ENCODE measurements at places on chromosomes 1 and 21.

- DNase-seq: no peak
These were observed 51.0 kb downstream of the ECE1 start for GRCh38 chr1:21239221-21239620.

GRCh38 chr1:6414443-6414844 lies 5.3 kb downstream of the HES2 start:
- no peak for DNase-seq

- no peak for DNase-seq
These were observed 13.5 kb downstream of the RUNX1 start for GRCh38 chr21:35035581-35035980.

DNA sequence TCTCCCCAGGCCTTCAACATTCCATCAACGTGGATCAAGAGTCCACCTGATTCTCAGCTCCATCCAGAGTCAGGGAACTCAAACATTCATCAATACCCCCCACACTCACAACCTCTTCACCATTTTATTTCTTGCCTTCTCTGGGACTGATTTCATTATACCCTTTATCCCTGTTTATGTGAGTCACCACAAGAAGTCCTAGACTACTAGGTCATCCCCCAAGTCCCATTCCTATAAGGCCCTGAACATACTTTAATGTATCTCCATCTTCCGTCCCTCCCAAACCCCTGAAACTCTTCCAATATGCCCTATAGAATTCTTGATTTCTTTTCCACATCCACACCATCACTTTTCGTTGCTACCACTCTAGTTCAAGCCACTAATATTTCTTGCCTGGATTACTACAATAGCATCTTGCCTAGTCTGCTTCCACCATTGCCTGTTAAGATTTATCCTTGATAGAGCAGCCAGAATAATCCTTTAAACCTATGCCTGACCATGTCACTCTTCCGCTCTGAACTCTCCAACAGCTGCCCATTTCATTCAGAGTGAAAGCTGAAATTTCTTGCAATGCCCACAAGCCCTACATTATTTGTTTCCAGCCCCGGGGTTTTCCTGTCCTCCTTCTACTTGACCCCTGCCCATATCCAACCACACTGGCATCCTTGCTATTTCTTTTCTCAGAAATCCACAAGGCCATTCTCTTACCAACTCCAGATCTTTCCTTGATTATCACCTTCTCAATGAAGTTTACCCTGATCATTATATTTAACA lies 9.4 kb upstream of the SAMD13 start:
- DNase-seq: no peak

DNA sequence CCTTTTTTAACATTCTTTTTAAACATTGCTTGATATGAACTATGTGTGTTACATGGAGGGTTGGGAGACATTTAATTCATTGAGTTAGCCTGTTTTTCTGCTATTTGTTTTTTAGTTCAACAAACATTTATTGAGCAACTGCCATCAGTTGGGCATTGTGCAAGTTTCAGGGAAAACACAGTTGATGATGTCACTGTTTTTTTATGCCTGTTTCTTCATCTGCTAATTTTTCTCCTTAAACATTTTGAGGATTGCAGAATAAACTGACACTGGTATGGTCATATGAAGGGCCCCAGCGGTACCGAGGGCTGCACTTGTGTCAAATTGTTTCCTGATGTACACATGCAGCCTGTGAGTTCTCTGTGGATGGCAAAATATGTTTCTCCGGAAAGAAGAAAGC lies 253.0 kb downstream of the FGGY start:
- DNase-seq: peak; percentile 66

DNA sequence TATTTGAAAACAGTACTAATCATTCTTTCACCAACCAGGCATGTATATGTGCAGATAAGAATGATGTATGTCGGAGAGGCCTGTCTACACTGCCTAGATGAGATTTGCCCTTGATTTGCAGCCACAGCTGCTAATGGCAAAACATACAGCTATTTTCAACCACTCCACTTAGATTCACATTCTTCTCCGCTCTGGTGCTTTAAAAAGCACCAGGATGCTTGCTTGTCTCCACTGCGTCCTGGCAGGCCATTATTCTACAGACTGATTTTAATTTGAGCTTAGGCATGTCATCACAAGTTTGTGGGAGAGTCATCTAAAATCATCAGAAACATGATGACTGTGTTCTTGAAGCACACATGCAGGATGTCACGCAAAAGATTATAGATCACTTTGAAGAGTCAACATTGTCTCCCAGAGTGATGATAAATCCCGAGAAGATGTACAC lies 119.0 kb upstream of the NRIP1 start:
- DNase-seq: no peak

GRCh38 chr1:32773018-32773763 lies 44.0 kb downstream of the YARS1 start:
- peak; percentile 87 for DNase-seq

DNA sequence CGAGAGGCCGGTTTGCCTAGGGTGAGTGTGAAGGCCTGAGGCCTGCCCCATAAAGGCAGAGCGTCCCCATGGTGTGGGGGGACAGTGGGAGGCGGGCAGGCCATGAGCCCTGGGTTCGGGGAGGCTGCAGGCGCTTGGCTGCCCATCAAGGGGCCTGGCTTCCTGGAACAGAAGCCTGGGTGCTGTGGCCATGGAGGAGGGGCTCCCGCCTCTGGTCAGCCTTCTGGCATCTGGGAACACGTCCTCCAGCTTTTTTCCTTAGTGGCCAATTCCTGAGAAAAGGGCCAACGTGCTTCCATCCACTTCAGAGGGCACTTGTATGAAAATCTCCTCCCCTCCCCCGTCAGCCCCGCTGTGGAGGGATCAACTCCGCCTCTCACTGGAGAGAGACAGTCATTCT lies 58.7 kb downstream of the PRDM16 start:
- peak; percentile 53 for DNase-seq

DNA sequence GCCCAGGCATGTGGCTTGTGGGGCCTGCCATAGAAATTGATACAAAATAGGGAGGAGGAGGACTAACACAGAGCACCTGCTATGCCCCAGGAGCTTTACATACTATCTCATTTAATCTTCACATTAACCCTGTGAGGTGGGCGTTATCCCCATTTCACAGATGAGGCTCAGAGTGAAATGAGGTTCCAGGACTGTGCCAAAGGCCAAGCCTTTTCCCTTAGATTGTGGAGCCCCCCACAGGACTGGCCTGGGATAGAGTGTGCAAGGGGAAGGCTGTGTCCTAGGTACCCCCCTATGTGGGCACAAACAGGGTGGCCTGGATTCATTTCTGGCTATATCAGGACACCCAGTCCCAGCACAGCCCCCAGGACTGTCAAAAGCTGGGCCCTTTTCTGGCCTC lies 2.2 kb upstream of the DDOST start:
- DNase-seq: no peak

- DNase-seq: no peak
These were observed 14.3 kb downstream of the SETD4 start for GRCh38 chr21:36045993-36046392.

GRCh38 chr1:53291574-53291973 lies 36.3 kb downstream of the LRP8 start:
- no peak for DNase-seq

DNA sequence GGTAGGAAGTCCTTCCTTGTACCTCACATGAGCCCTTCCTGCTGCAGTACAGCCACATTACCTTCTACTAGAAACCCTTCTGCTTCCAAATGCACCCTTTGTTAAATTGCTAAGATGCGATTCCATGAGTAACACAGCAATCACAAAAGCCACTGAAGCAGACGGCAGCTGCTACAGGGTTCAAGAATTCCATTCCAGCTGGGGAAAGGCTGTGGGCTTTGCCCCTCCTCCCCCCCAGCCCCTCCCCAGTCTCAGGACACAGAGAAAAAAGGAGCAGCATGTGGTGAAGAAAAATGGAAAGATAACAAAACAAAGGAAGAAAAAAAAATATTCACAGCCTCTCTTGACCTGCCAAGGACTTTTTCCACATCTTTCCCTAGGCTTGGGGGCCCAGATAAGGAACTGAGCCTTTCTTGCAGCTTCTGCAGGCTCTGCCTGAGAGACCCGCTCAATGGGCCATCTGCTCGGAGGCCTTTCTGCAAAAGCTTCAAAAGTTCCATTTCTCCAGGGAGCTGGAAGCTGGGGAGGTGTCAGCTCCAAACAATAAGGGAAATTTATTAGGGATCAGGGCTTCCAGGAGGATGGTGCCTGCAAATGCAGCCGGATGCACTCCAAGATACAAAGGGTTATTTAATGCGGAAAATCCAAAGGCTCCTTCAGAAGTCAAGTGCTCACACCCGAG lies 72.1 kb downstream of the SYT2 start:
- no peak for DNase-seq

- DNase-seq: no peak
These were observed 11.6 kb downstream of the TTLL10 start for GRCh38 chr1:1185101-1185765.

DNA sequence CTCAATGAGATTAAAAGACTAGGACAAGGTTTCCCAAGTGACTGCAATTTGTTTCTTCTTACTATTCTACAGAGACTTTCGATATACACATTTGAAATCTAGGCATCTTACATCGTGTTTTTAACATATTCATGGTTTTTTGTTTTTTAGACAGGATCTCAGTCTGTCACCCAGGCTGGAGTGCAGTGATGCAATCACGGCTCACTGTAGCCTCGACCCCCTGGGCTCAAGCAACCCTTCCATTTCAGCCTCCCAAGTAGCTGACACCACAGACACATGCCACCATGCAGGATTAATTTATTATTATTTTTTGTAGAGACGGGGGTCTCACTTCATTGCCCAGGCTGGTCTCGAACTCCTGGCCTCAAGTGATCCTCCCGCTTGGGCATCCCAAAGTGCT lies 1.5 kb downstream of the PDZK1 start:
- DNase-seq: no peak

- no peak for DNase-seq
These were observed 85.0 kb downstream of the RGS21 start for GRCh38 chr1:192401825-192402224.

DNA sequence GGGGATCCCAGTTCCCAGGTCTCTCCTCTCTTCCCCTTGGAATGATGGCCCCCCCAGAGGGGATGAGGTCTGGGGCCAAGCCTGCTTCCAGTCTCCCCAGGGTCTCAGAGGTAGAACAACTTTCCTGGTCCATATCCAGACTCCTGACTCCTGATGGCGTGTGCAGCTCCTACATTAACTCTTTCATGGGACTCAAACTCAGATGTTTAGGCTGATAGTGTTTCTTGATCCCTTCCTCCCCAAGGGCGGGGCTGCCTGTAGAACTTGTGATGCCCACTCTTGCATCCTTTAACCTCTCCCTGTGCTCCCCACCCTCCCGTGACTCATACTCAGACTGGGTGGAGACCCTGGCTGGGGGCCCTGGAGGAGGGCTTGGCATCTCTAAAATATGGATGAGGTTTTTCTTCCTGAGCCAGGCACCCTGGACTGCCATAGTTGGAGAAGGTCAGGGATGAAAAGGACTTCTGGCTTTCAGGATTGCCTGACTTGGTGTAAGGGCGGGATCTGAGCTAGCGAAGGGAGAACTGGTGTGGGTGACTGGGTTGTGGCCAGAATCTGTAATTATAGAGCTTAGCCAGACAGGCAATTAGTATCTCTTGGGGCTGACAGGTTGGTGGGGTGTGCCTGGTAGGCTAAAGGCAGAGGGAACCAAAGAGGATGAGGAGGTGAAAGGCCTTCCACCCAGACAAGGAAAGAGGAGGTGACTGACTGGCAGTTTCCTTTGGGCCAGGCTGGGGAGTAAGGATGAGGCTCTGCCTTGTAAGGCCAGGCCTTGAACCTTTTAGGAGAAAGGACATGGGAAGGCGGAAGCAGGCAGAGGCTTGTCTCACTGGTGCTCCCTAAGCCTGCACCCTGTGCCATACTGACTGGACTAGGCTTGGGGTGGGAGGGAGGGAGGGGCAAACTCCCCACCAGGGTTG lies 1.5 kb downstream of the ATP8B2 start:
- peak; percentile 97 for DNase-seq

DNA sequence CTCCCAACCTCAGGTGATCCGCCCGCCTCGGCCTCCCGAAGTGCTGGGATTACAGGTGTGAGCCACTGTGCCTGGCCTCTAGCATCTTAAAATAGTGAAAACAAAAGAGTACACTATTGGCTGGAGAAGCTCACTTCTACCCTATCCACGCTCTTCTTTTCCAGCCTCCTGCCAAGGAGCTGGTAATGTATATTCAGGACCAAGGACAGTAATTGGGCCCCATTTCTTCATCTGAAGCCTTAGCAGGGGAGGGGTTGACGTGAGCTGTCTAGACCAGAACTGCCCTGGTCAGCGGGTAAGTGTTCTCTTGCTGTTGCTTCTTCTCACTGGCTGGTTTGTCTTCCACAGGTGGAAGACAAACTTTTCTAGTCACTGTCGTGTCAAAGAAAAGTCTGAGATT lies 70.2 kb downstream of the DNM3 start:
- no peak for DNase-seq

GRCh38 chr1:172777767-172778166 lies 118.9 kb downstream of the FASLG start:
- no peak for DNase-seq

GRCh38 chr1:21022279-21023040 lies 154.2 kb downstream of the EIF4G3 start:
- peak; percentile 62 for DNase-seq

- no peak for DNase-seq
These were observed 23.2 kb downstream of the C1orf116 start for GRCh38 chr1:207009182-207009850.

GRCh38 chr1:231580874-231581273 lies 45.7 kb upstream of the DISC1 start:
- DNase-seq: no peak

GRCh38 chr21:32334980-32335531 lies 36.4 kb downstream of the MRAP start:
- DNase-seq: peak; percentile 28

GRCh38 chr1:53207726-53208125 lies 11.1 kb downstream of the CPT2 start:
- DNase-seq: no peak

- no peak for DNase-seq
These were observed 28.8 kb downstream of the H6PD start for GRCh38 chr1:9263276-9263855.

DNA sequence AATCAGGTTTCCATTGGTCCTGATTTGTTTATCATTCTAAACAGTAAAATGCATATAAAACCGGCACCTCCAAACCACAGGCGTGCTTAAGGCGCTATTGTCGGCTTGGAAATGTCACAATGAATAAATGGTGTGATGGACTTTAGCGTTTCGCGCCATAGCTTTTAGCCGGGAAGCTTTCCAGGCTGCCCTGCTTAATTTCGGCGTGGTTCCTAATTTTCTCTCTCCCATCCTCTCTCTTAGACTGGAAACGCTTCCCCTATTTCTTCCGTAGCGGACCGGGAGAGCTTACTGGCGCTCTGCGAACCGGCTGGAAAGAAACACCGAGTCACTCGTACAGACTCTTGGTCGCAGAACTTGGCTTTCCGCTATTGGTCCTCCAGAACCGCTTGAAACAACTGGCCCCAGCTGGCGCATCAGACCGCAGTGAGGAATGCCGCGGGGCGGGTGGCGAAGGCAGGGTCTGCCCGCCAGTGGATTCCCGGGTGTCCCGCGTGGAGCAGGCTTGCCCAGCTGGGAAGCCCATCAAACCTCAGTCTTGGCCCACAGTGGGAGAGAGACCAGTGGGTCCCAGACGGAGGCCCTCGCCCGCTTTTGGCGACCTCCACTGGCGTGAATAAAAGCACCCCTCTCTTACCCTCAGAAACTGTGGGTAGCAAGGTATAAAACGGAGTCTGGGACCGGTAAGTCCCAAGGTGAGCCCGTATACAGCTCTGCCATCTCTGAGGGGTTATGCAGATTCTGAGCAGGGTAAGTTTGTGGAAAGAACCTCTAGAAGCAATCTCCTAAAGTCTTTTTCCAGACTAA lies 4.0 kb upstream of the LHX8 start:
- DNase-seq: no peak
